ENCODE measurements at places on chromosomes 3 and 15.

DNA sequence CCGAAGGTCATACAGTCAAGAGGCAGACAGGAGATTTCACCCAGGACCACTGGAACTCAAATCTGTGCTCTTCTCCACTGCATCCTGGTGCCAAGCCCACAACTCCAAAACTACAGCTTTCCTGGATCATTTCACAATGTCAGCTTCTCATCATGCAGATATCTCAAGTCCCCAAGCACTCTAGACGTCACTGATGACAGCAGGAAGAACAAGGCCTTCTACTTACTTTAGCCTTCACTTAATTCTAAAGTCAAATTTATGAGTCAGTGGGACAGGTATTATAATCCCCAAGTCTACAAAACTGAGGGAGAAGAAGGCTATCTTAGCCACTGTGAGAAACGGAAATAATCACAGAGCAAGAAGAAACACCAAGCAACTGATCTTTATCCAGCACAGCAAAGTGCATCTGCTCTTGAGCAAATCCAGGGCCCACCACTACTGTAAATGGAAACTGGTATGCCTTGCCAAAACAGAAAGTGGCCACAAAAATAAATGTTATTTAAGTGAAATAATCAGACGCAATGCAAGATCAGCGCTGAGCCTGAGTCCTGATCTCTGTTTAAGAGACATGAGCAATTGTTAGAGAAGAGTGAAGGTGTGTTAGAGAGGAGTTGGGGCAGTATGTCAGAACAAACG, 928 bp downstream of the RAD18 start:
- DNase-seq = peak; percentile 8

DNA sequence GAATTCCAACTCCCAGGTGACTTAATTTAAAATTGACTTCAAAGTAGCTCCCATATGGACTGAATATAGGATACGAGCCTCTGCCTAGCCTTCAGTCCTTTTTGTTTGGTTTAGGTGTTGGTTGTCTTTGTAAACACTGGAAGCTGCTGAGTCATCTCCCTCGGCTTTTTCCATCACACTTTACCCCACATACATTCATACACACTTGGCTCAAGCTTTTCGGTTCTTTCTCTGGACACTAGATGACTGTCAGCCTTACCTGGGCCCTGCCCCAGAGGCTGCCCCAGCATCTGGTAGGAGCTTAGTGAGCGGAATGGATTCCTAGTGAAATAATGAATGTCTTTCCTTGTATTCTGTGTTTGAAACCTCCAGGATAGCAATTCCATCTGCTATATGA, 201.5 kb upstream of the IL12A start:
- DNase-seq = peak; percentile 98

DNA sequence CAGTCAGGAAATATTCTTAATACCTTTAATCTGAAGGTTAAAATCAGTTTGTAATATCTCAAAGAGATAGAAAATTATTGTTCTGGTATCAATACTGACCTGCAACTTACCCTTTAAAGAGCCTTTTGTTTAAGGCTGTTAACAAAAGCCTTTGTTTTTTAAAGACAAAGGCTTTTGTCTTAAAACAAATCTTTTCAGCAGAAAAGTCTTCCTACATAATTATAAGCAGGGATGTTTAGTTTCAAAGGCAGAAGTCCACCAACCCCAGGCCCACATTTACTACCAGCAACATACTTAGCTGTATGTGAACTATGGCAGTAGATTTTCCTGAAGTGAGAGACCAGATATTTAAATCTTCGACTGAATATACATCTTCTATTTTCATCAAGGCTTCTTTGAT, 36.2 kb downstream of the SLC30A4 start:
- no peak for DNase-seq

DNA sequence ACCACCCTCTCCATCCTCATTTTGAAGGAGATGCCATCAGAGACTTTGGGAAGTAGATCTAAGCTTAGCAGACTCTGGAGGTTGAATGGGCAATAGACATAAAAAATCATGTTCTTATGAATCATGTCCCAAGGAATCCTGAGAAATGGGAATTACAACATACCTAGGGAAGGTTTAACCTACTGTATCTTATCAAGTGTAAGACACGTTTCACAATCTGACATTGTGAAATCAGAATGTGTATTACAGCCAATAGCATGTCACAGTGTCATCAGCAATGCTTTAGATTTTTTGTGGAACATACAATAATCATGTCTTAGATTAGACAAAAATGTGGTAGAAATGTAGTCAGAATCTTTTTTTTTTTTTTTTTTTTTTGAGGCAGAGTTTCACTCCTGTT, 332.4 kb upstream of the TLE3 start:
- peak; percentile 99 for DNase-seq

GRCh38 chr15:62455441-62455921, 290.4 kb upstream of the C2CD4B start:
- DNase-seq = peak; percentile 63

GRCh38 chr3:67357610-67358458, 296.6 kb downstream of the SUCLG2 start:
- DNase-seq = peak; percentile 43

DNA sequence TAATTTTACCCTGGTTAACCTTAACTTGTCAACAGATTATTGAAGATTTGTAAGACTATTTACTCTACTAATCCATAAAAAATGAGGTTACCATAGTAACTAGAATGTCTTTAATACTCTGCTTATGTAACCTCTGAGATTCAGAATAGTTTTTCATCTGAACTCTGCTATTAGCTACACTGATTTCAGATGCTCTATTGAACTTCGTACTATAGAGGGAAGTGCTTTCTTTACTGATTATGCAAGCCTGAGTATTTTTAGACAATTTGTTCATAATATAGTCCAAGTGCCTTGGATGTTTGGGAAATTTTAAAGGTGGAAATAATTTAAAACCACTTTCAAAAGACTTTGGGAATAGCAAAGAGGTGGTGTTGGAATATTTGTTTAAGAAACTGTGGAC, 107.9 kb upstream of the GBE1 start:
- no peak for DNase-seq

- DNase-seq = no peak
Measured at GRCh38 chr3:47854267-47854666, 51.3 kb downstream of the DHX30 start.

Measured in bronchial epithelial cell (primary cell).